SIG-M5 (cell line): ENCODE measurements at places on chromosomes 1 and 21.

DNA sequence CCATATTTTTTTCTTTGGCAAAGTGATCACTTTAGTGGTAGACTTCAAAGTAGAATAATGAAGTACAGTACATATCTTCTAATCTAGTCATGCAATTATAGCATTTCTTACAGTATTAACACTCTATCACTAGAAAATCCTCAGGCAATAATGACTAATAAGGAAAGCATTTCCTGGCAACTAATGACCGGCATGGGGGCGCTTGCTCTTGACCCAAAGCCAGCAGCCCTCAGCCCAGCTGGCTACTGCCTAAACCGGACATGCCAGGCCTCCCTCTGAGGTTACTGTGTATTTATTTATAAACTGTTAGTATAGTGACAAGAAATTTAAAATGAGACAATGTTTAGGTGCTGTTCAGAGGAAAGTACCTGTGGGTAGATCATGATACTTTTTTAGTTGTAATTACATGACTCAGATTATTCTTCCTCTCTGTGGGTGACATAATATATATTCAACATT, 633.8 kb downstream of the PTPRC start:
- DNase-seq = no peak

DNA sequence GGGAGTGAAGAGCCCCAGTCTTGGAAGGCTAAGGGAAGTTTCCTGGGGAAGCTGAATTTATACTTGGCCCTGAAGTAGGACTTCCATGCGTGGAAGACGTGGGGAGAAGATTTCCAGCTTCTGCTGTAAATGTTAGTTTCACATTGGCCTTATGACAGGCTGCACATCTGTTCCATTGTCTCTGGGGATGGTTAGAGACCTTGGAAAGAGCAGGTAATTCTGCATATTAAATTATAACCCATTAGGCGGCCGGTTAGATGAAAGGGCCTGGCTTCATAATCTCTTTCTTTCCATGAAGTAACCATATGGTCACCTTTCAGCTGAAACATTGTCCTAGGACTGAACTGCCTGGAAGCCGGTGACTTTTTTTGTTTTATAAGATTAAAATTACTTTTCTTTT, 37.5 kb downstream of the DPT start:
- no peak for DNase-seq

GRCh38 chr1:62088439-62088838, 106.2 kb upstream of the L1TD1 start:
- no peak for DNase-seq

GRCh38 chr1:164685266-164686035, 126.5 kb downstream of the PBX1 start:
- DNase-seq = no peak

- DNase-seq = no peak
Measured at GRCh38 chr1:244087611-244088010, 36.5 kb downstream of the ZBTB18 start.
